ENCODE measurements at places on chromosomes 5 and 9.

DNA sequence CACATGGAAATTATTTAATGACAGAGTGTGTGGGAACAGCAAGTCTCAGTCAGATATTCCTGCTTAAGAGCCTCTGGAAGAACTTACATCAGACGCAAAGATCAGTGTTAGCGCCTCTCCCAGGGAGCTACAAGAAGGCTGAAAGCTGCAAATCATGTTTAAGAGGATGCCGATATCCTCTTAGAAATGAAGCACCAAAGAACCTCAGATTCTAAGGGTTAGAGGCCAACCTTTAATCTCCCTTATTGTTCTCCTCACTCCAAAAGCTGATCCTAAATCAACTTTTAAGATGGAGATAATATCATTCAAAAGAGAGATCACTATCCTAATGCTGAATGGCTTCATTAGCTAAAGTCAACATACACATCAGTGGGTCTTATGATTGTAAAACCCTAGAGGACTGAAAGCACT lies 160.6 kb downstream of the NFIB start:
- no peak for DNase-seq

GRCh38 chr5:116944183-116944582 lies 369.6 kb upstream of the SEMA6A start:
- peak; percentile 25 for DNase-seq

DNA sequence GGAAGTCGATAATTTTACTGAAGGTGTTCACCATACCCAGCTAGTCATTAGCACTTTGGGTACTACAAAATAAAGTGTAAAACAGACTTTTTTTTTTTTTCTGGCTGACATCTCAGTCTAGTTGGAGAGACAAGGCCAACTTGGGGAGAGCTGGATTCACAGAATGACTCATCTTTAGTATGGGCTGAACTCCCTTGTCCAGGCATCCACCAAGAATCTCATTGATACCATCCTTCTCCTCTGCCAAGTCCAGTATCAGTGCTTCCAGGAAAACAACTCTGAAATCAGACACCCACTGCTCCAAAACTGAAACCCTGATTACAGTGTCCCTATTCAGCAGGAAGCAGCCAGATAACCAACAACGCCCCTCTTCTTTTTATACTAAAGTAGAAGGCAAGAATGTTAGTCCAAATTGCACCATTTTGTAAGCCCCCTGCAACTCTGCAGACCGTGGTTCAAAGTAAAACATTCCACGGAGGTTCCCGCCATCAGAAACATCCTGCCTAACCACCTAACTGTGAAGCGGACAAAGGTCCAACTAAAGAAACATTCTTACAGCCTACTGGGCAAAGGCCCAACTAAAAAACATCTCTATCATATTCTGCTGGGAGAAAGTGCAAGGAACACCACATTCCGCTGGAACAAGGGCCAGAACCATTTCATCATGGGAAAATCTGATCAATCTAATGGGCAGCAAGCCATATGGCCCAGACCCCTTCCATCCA lies 728.2 kb downstream of the BRINP1 start:
- DNase-seq: no peak

GRCh38 chr9:27722866-27723265 lies 149.6 kb upstream of the C9orf72 start:
- DNase-seq: no peak

GRCh38 chr5:172455087-172455381 lies 709 bp upstream of the SH3PXD2B start:
- DNase-seq: no peak

- no peak for DNase-seq
Observed at GRCh38 chr9:87594194-87594593, 96.5 kb downstream of the DAPK1 start.

DNA sequence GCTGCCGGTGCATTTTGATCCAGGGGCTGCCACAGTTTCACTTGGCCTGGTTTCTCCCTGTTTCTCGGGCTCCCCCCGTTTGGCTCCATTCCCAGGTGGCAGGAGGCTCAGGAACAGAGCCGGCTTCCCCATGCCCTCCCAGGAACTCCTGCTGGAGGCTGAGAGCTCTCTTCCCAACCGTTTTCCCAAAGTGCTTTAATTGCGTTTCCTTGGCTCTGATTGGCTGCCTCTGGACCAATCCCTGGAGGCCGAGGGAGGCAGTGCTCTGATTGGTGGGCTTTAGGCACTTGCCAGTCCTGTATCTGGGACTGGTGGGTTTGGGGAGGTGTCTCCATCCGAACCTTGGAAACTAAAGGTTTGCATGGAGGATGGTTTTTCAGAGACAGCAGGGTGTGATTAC lies 4.9 kb downstream of the TSPAN17 start:
- DNase-seq: no peak
